ENCODE measurements at places on chromosomes 1 and 21.

GRCh38 chr1:200288226-200288625, 121.6 kb downstream of the ZNF281 start:
- no peak for DNase-seq

- DNase-seq: no peak
These were observed 404.0 kb upstream of the VAMP3 start for GRCh38 chr1:7366955-7367665.

- peak; percentile 45 for DNase-seq
These were observed 4.0 kb downstream of the ZBTB7B start for GRCh38 chr1:155006601-155007101.

DNA sequence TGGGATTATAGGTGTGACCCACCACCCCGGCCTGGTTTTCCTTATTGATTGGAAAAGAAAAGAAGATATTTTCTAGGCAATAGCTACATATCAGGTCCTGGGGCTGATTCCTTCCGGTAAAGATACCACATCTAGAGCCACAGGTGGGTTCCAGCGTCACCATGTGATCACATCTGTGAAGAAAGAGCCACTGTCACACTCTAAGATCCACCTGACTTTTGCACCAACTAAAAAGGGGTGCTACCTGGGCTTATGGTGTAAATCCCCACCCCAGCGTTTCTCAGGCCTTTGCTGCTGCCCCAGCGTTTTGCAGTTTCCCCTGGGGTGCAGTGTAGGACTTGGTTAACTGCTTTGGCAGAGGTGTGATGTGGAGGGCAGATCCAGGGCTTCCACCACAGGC, 22.3 kb upstream of the PDE9A start:
- no peak for DNase-seq

GRCh38 chr1:31424568-31424967, 11.6 kb downstream of the SERINC2 start:
- no peak for DNase-seq

DNA sequence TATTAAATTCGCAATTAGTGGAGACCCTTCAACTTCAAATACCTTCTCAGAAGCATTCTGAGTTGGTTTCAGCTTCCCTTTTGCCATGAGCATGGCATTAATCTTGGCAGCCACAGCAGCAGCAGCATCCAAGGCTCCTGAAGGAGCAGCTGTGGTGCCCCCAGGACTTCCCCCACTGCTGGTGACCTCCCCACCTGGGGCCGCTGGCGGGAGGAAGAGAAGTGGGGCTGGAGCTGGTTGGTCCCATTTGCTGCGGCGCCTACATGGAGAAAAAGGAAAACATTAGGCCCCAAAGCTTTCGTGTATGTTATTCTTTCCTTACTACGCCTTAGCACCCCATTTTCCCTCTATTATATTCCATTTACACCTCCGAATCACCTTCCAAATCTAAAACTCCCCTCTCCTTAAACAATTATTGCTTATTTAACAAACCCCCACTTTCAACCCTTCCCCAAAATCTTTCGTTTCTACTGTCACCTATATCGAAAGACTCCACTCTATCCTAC, 569 bp downstream of the KHDC4 start:
- DNase-seq: no peak

DNA sequence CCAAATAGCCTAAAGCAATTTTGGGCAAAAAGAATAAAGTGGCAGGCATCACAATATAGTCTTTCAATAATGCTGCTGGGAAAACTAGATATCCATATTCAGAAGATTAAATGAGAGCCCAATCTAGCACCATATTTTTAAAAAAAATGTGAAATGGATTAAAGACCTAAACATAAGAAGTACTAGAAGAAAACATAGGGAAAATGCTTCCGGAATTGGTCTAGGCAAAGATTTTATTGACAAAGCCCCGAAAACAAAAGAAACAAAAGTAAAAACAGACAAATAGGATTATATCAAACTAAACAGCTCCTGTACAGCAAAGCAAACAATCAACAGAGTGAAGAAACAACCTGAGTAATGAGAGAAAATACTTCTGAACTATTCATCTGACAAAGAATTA, 48.6 kb upstream of the KCNK1 start:
- no peak for DNase-seq

GRCh38 chr21:26587736-26588201, 14.7 kb upstream of the CYYR1 start:
- DNase-seq: no peak

DNA sequence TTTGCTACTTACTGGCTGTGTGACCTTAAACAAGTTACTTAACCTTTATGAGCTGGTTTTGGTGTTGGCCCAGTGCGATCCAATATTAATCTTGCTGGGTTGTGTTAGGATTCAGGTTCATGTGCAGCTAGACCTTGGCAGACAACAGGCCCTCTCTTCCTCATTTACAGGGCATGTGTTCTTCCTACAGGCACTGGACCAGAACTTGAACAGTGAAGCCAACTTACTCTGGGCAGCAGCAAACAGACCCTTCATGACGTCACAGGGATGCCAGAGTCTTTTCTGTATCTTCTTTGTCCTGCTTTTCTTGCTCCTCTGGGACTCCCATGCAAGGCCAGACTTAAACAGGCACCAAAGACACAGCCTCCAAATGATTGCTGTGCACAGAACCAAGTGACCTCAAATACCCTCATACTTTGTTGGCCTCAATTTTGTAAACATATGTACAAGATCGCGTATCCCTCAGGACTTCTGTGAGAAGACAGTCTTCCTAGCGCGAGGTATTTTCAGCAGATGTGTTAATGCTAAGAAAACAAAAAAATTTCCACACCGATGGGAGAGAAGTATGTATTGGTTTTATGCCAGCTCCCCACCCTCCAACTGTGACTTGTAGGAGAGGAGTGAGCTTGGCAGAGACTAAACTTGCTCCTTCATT, 73.7 kb downstream of the URB2 start:
- no peak for DNase-seq

- DNase-seq: no peak
These were observed 20.6 kb upstream of the CRB1 start for GRCh38 chr1:197247465-197247864.

DNA sequence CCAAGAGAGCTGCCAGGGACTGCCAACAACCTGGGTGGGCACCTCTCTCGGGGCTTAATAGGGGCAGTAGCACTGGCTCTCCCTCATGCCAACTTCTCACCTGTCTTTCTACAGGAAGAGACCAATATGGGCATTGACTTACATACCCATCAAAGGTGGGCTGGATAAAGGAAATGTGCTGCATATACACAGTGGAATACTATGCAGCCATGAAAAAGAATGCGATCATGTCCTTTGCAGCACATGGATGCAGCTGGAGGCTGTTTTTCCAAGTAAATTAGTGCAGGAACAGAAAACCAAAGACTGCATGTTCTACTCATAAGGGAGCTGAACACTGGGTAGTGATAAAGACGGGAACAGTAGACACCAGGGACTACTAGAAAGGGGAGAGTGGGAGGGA, 172.5 kb downstream of the URB2 start:
- no peak for DNase-seq

DNA sequence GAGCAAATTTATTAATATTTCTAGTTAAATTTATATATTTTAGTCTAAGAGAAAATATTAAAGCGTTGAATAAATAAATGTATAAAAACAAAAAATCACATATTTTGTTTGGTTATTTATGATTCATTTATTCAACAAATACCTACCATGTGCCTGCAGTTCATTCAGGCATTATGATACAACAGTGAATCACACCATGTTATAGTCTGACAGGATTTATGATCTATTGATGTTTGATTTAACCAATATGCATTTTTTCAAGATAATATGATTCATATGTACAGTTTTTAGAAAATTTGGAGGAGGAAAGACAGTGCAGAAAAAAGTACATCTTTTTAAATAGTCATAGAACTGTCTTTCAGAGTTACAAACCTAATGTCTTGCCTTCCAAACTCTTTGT, 7.4 kb upstream of the TRIM58 start:
- DNase-seq: no peak

GRCh38 chr1:4660917-4661594, 6.6 kb downstream of the AJAP1 start:
- no peak for DNase-seq

- DNase-seq: no peak
These were observed 1.5 kb upstream of the FBLIM1 start for GRCh38 chr1:15757016-15757543.

- DNase-seq: no peak
These were observed 50.3 kb downstream of the PTBP2 start for GRCh38 chr1:96771847-96772246.

DNA sequence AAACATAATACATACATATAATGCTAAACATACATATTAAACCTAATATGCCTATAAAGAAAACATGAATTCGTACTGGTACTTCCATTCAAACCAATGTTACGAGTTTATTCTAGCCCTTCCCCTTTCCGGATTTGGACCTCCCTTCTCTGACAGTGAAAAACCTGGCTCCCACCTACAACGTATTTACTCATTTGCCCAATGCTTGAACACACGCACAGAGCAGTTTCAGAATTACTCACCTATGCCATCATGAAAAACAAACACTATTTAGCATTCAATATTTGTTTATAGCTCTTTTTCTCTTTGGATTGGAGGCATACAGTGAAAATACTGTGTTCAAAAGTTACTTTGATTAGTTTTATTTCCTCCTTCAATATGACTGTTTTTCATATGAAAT, 204.4 kb downstream of the LMX1A start:
- DNase-seq: no peak

DNA sequence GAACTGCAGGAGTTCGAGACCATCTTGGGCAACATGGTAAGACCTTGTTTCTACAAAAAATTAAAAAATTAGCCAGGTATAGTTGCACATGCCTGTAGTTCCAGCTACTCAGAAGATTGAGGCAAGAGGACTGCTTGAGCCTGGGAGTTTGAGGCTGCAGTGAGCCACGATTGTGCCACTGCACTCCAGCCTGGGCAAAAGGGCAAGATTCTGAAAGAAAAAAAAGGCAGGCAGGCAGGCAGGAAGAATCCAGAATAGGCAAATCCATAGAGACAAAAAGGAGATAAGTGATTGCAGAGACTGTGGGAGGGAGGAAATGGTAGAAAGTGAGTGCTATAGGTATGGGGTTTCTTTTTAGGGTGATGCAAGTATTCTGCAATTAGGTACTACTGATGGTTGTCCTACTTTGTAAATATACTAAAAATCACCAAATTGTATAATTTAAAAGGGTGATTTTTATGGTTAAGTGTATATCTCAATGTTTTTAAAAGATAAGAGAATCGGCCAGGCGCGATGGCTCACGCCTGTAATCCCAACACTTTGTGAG, 29.4 kb downstream of the ZZZ3 start:
- DNase-seq: no peak

DNA sequence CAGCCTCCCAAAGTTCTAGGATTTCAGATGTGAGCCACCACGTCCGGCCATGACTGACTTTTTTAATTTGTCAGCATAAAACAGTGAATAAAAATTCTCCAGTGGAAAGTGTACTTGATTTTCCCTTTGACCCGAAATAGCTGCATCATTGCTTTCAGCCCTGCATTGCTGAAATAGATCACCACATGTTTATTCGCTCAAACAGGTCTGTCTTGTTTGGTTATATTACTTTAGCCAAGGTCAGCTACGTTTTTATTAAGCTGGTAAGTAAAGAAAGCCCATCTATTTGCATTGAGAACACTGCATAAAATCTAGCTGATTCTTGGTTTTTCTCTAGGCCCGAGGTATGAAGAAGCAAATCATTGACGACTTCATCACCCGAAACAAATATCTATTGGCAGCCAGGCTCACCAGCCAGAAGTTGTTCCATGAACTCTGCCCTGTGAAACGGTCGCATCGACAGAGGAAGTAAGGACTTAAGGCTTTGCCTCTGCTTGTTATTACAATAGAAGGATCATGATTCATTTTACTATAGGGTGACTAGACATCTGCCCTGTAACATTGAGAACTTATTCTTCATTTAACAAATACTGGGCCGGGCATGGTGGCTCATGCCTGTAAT, 25.6 kb downstream of the AGMAT start:
- DNase-seq: no peak

- DNase-seq: no peak
These were observed 128.9 kb downstream of the SIK1 start for GRCh38 chr21:43297989-43298388.

GRCh38 chr1:158310623-158311022, 20.7 kb downstream of the CD1B start:
- DNase-seq: no peak

- DNase-seq: no peak
These were observed 204.1 kb upstream of the PTGFR start for GRCh38 chr1:78286686-78287085.

DNA sequence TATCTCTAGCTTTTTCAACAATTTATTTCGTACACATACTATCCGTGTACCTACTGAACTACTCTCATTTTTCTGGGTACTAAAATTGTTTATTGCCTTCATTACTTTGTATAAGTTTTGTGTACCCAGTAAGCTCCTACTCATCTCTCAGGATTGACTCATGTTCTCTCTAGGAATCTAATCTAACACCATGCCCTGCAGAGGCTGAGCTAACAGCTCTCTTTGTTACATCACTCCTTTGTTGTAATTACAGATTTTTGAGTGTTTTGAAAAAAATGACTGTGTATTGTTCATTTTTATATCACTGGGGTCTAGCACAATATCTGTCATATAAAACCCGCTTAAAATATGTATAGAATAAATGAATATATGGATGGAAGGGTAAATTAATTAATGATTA, 167.1 kb downstream of the ATP6V1G3 start:
- no peak for DNase-seq

GRCh38 chr1:15432324-15432723, 5.9 kb upstream of the CTRC start:
- DNase-seq: no peak

- no peak for DNase-seq
These were observed 61.4 kb upstream of the DIRAS3 start for GRCh38 chr1:68111519-68112436.

GRCh38 chr1:88973520-88974137, 18.8 kb downstream of the KYAT3 start:
- DNase-seq: no peak

DNA sequence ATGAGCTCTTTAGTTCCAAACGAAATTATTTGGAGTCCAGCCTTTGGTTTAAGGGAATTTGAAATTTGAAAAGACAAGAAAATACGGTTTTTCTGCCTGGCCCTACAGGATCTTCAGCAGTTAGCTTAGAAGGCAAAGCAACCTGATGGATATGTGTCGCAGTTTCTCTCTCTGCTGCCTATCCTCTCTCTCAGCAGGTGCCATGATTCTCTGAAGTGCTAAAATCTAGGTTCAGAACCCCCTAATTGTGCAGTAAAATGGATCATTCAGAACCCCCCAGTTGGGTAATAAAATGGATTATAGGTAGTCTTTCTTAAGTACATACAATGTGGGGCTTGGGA, 446 bp upstream of the DEPDC1 start:
- no peak for DNase-seq

DNA sequence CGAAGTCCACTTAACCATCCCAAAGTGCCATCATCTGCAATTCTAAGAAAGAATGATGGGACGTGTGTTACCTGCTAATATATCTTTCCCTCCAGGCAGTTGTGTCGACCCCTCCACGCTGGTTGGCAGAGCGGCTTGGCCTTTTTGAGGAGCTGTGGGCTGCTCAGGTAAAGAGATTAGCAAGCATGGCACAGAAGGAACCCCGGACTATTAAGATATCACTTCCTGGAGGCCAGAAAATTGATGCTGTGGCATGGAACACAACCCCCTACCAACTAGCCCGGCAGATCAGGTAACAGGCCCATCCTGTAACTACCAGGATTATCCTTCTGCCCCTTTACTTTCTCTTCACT, 520 bp downstream of the TARS2 start:
- DNase-seq: no peak

GRCh38 chr1:15956150-15956549, 19.8 kb downstream of the ZBTB17 start:
- no peak for DNase-seq

- peak; percentile 79 for DNase-seq
These were observed 40.7 kb upstream of the PRKACB start for GRCh38 chr1:84103197-84103992.
